ENCODE measurements at places on chromosomes 5 and 9.

- DNase-seq: no peak
Observed at GRCh38 chr5:133189881-133190280, 138.1 kb downstream of the HSPA4 start.

- no peak for DNase-seq
Observed at GRCh38 chr5:1733369-1733768, 66.3 kb downstream of the MRPL36 start.

- DNase-seq: no peak
Observed at GRCh38 chr5:129438322-129438721, 21.8 kb upstream of the ADAMTS19 start.

GRCh38 chr5:10876006-10876744 is 115.1 kb upstream of the DAP start:
- no peak for DNase-seq

Data from COR-L47 (cell line).